ENCODE measurements at places on chromosomes 12 and 14.

DNA sequence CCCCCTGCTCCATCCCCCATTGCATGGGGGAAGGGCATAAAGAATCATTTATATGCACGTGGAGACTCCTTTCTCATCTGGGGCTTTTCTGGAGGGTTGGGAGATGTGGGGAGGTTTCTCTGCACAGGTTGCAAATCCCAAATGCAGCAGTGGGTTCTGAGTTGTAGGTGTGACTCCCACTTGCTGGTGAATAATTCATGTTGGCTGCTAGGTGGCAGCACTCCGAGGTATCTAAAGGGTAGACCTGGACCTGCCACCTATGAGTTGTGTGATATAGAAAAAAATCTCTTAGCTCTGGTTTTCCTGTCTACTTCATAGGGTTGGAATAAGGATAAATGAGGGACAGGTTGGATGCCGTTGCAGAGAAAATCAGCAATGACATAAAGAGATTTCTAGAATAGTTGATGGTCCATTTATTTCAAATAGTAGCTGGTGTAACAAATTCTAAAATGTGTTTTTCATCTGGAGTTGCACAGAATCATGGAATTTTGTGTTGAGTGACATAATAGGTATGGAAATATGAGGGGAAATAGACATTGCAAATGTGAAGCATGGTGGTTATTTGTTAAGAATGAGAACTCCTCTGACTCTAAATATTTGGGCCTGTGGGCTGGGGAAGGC is 4.6 kb downstream of the MARCHF9 start:
- no peak for DNase-seq

GRCh38 chr12:123713398-123713797 is 1.2 kb downstream of the ATP6V0A2 start:
- no peak for DNase-seq

DNA sequence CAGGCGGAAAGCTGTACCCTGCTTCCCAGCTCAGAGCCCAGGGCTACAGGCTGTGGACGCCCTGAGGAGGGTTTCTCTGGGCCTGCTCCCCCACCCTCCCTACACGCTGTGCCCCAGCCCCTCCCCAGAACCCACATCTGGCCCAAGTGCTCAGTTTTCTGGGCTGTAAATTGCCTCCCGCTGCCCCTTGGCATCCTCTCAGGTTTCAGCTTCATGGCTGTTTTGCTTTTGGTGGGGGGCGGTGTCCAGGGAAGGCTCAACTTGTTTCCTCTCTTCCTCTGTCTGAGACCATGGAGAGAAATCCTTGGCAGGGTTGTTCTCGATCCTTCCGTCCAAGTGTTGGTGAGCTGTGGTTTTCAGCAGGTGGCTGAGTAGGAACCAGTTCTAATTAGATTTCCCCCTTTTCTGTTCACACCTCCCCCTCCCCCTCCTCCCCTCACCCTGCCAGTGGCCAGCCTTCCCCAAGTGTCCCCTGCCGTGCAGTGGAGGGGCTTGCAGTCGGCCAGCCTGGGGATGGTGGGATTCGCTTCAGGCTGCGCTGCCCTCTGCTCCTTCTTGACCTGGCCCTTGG is 61.8 kb downstream of the TSPAN9 start:
- DNase-seq: no peak

DNA sequence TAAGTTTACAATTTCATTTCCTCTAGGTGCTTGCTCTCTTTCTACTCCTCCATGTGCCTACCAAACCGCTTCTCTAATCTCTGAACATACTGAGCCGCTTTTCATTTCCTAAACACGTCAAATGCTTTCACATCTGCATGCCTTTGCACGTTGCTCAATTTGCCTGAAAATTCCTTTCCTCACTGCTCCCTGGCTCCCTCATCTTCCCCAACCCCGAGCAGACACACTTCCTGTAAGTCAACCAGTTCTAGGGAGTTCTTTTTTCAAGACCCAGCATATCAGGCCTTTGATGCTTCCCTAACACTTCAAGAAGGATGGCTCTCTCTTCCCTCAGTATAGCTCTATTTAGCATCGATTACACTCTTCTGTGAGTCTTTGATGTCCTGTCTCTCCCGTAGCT is 50.3 kb downstream of the LMO3 start:
- no peak for DNase-seq

DNA sequence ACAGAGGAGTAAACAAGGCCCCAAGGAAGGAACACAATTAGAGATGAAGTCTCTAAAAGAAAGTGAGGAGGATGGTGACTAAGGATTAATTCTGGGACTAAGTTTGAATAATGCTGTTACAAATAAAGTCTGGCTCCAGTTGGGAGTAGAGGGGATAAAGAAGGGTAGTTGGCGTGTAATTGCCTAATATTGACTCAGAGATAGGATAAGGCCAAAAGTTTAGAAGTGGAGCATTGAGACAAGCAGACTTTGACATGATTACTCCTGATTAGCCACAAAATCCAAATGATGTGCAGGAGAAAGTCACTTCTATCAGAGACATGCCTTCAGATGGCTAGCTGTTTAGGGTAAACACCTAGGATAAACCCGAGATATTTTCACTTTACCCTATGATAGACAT is 108.4 kb downstream of the PLCZ1 start:
- no peak for DNase-seq

DNA sequence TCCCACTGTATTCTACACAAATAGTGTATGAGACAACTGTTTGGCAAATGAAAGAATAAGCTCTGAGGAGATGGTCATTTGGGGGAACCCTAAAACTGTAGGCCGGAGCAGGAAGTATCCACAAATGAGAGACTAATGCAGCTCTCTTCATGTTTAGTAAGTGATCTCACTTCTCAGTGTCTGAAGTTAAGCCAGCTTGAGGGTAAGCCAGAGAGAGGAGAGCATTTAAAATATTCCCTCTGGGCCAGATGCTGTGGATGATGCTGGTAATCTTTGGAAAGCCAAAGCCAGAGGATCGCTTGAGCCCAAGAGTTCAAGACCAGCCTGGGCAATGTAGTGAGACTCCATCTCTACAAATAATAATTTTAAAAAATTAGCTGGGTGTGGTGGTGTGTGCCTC is 130.6 kb upstream of the SINHCAF start:
- no peak for DNase-seq

DNA sequence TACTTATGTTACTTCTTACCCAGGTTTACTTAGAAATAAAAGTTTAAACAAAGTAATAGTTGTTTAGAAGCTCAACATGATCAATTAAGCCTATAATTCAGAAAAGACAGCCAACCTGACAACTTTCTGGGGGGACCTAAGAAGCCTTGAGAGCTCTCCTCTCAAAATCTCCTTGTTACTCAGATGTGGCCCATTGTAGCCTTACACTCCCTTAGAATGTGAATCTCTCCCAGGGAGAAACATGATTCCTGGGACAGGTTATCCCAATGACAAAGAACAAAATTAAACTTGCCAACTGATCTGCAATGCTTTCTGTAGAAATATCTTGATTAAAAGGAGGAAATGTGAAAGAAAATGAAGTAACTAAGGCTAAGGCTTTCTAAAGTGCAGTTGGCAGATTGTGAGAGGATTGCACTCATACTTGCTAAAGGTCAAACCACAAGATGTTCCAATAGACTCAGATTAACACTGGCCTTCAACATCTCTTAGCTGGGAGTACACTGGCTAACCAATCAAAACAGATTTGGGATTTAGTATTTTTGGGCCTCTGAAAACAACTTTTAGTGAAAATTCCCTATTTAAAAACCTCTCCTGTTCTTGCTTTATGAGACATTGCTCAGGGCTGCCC is 72.3 kb upstream of the TMX1 start:
- no peak for DNase-seq

- DNase-seq: peak; percentile 75
These were observed 98.8 kb downstream of the SLC25A47 start for GRCh38 chr14:100421756-100422470.

DNA sequence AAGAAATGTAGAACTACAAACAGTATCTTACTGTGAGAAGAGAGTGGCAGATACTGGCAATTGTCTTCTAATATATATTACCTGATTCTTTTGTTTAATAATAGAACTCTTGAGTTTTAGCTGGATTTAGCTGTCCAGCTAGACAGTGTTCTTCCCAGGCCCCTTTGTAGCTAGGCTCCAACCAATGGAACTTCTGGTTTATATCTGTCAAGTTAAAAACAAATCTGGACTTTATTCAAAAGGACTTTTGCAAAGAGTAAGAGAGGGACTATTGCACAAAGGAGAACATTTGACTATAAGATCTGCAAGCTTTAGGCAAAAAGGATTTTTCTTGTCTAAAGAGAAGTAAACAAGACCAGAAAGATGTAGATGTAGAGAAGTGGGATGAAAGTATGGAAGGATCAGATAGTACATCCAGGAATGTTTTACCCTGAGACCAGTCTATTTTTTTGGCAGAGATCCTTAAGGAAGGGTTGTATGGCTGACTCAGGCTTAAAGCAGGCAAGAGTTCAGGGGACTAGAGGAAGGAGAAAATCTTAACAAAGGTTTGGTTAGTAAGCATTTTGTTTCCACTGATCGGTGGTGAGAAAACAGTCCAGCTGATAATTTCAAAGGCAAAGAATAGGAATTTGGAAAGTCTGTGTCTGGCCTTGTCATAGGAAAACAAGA is 111.1 kb upstream of the PLEKHA5 start:
- no peak for DNase-seq

GRCh38 chr12:62446754-62447452 is 19.7 kb upstream of the MON2 start:
- no peak for DNase-seq

DNA sequence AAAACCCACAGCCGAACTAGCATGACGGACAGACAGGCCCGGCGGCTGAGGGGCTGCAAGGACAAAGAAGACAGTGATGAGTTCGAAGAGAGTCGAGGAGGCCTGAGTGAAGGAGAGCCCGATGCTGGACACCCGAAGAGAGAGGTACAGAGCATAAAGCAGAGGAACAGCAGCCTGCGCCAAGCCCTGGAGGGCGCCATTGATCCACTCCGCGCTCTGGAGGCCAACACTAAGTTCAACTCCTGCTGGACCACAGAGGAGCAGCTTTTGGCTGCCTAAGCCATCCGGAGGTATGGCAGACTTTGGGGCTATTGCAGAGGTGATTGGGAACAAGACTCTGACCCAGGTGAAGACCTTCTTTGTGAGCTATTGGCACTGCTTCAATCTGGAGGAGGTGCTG is 7.8 kb upstream of the PLXNC1 start:
- no peak for DNase-seq

GRCh38 chr14:64947710-64948611 is 5.4 kb upstream of the GPX2 start:
- DNase-seq: no peak

DNA sequence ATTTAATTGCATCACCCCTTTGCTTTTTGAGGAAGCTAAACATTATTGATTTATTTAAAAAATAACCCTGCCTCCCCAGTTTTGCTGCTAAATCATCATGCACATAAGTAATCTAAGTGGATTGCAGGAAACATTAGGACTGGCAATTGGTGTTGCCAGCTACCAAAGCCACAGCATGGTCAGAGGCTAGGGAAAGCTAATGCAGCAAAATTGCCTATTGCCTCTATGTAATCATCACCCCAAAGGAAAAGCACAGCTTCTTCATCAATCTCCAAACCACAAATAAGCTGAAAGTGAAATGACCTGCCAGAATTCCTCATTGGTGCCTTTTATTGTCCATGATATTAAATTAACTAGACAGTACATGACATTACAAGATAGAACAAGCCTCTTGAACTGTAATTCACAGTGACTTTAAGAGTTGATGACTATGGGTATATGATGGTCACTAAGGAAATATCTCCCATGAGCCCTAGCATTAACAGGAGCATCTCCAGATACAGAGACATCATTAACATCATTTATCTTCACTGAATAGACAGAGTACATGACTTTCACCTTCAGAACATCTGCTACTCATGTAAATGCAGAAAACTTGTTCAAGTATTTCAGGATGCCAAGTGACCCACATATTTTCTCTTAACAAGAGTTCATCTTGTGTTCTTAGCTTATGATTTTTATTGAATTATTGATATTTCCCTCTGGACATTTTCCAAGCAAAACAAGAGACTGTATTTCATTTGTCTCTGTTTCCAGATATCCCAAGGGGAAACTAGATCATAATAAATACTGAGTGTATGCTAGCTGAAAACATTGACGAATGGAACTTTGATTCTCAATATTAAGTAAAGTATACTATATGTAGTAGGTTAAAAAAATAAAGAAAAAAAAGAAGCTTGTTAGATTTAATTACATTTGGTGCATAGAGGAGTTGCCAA is 29.4 kb downstream of the PTPRR start:
- no peak for DNase-seq

DNA sequence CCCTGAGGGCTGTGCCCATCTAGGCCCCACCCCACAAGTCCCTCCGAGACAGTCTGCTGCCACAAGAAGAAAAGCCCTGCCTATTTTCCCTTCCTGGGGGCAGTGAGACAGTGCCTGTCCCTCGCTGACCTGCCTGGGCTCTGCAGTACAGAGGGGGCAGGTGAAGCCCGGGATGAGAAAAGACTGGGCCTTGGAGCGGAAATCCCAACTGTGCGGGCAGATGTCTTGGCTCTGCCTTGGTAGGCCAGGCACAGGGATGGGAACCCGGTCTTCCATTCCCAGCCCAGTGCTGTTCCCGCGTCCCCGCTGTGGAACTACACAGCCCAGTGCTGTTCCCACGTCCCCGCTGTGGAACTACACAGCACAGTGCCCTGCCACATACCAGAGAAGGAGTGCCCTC is 12.8 kb upstream of the NXPH4 start:
- DNase-seq: no peak

DNA sequence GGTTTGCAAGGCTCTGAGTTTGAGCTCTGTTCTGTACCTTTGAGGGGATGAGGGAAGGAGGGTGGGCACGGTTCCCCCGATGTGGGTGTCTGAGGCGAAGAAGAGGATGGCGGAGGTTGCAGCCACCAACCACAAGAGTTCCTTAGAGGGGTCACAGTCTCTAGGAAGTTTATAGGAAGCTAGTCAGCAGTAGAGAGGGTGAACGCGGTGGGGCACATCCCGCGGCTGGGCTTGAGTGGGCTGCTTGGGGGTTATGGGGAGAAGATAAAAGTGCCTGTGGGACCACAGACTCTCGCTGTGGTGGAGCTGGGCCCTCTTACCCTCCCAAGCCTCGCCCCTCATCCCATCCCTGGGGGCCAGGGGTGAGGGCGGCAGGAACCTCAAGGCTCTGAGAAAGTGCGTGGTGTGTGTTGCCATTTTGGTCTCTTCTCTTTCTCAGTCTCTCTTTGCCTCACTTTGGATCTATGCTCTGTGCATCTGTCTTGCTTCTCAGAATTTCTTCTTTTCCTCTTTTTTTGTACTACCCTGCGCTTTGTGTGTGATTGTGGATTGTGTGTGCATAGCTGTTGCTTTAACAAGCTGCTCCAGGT is 2.7 kb downstream of the CD4 start:
- no peak for DNase-seq

DNA sequence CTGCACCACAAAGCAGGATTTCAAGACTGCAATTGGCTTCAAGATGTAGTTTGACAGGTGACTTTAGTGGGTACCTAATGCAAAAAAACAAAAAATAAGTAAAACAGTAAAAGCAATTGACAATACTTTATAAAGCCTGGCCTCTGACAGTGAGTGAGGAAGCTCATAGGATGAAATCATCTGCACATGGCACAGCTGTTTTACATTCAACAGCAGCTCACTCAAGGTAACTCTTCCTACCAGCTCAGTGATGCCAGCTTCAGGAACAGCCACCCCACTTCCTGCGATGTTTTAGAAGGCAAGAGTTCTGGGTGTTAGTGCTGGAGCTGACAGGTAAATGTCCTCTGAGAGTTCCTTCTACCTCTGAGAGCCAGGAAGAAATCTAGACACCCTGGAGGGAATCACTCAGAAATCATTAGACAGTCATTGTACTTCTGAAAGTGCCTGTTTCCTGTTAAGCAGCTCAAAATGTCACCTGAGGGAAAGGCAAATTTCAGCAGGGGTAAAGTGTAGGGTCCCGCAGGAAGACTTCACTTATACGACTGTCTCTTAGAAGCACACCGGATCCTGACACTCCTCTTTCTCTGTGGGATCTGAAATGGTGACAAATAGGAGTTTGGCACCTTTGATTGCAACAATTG is 99.9 kb downstream of the FOXN3 start:
- no peak for DNase-seq

Data from DMS 273 treated with DMSO at 0.1 percent for 48 hours (cell line).